Amniotic epithelial cell (primary cell): ENCODE measurements at places on chromosomes 3 and 15.

GRCh38 chr15:65346856-65347598 lies 30.8 kb downstream of the IGDCC3 start:
- no peak for DNase-seq

- no peak for DNase-seq
Measured at GRCh38 chr3:53554559-53555067, 60.2 kb downstream of the CACNA1D start.

DNA sequence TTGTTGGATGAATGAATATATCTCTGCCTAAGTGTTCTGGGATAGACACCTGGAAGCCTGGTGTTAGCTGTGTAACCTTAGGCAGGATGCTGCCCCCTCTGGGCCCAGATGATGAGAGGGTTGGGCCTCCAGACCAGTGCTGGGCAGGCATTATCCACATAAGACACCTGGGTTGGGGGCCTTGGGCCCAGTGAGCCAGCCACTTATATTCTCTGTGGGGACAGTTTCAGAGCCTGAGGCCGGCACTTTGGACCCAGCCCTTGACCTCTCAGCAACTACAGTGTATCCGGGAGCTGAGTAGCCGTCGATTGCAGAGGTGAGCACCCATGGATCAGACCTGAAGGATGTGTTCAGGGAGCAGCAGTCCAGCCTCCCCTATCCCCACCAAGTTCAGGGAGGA lies 2.2 kb downstream of the HEMK1 start:
- DNase-seq, result no peak

GRCh38 chr15:39588531-39589192 lies 7.8 kb downstream of the THBS1 start:
- DNase-seq, result no peak

- no peak for DNase-seq
Measured at GRCh38 chr3:177710506-177710905, 513.2 kb upstream of the TBL1XR1 start.

GRCh38 chr3:133401374-133402135 lies 1.7 kb downstream of the BFSP2 start:
- peak; percentile 39 for DNase-seq
